Left renal pelvis (tissue), 4 donors: ENCODE measurements at places on chromosomes 3 and 15. TPM values are rescaled to one million over a fixed set of nuclear protein-coding genes. Genes with fewer than 3 reads are reported as not detected.

The ATP11B gene
- 58.7 TPM for polyA plus RNA-seq

The SLC7A14 gene
- polyA plus RNA-seq, result 3.1 TPM

The RYR3 gene
- polyA plus RNA-seq, result 5.6 TPM

The UACA gene
- 85.9 TPM for polyA plus RNA-seq

The VIPR1 gene
- 3.0 TPM for polyA plus RNA-seq

The SATB1 gene
- polyA plus RNA-seq, result 44.0 TPM

The IMPG2 gene
- 0.57 TPM for polyA plus RNA-seq

The CLN6 gene
- 46.4 TPM for polyA plus RNA-seq

The HPS3 gene
- polyA plus RNA-seq, result 35.4 TPM

The GOLGA6A gene
- polyA plus RNA-seq, result 0.66 TPM

The LIPC gene
- 2.0 TPM for polyA plus RNA-seq

The ANKUB1 gene
- 0.63 TPM for polyA plus RNA-seq

The BOC gene
- polyA plus RNA-seq, result 26.0 TPM

The GPR149 gene
- 0.55 TPM for polyA plus RNA-seq

The TCAIM gene
- polyA plus RNA-seq, result 47.1 TPM

The TIMP4 gene
- polyA plus RNA-seq, result 1.4 TPM

The ACP3 gene
- polyA plus RNA-seq, result 76.8 TPM

The GOLGA8S gene
- polyA plus RNA-seq, result 1.4 TPM

The LMAN1L gene
- polyA plus RNA-seq, result not detected

The ANKRD63 gene
- polyA plus RNA-seq, result 0.17 TPM

The HMCES gene
- polyA plus RNA-seq, result 49.7 TPM

The PODXL2 gene
- polyA plus RNA-seq, result 45.9 TPM

The NR2C2 gene
- polyA plus RNA-seq, result 39.5 TPM

The PIGZ gene
- 2.0 TPM for polyA plus RNA-seq

The IL5RA gene
- polyA plus RNA-seq, result 0.92 TPM

The ISLR gene
- 515 TPM for polyA plus RNA-seq

The NR2E3 gene
- polyA plus RNA-seq, result 0.26 TPM

The MESP1 gene
- 1.1 TPM for polyA plus RNA-seq

The ADAMTSL3 gene
- 6.7 TPM for polyA plus RNA-seq

The CCDC33 gene
- 9.2 TPM for polyA plus RNA-seq

The CFAP92 gene
- polyA plus RNA-seq, result 1.7 TPM

The ITGA11 gene
- 23.2 TPM for polyA plus RNA-seq

The TM4SF1 gene
- 84.8 TPM for polyA plus RNA-seq

The TMC3 gene
- 0.14 TPM for polyA plus RNA-seq

The HRG gene
- polyA plus RNA-seq, result 1.8 TPM

The C3orf70 gene
- 7.2 TPM for polyA plus RNA-seq

The HCLS1 gene
- polyA plus RNA-seq, result 7.6 TPM

The LMCD1 gene
- polyA plus RNA-seq, result 28.0 TPM

The TRIM59 gene
- polyA plus RNA-seq, result 17.8 TPM

The NRG4 gene
- 4.2 TPM for polyA plus RNA-seq

The EBLN2 gene
- 3.5 TPM for polyA plus RNA-seq

The C3orf20 gene
- 0.52 TPM for polyA plus RNA-seq

The ADGRG7 gene
- polyA plus RNA-seq, result 0.17 TPM

The TRIM42 gene
- not detected for polyA plus RNA-seq

The CACNA2D3 gene
- polyA plus RNA-seq, result 2.9 TPM
